ENCODE measurements at places on chromosomes 1 and 21.

DNA sequence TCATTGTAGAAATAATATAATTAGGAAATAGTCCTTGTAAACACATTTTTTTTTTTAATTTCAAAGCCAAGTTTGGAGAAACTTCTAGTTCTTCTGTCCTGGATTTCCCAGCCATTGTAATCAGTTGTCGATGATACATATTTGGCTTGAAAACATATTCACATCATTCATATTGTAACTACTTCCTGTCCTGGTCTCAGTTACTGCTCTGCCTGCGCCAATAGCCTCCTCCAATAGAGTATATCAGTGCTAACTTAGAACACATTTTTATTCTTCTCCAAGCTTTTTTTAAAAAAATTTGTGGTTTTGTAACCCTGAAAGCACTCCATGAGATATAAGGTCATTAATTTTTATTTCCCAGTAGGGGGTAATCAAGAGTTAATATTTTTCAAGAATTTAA lies 46.1 kb upstream of the FMO2 start:
- DNase-seq, result no peak

- DNase-seq, result no peak
Measured at GRCh38 chr1:15350151-15350550, 59.5 kb upstream of the EFHD2 start.

DNA sequence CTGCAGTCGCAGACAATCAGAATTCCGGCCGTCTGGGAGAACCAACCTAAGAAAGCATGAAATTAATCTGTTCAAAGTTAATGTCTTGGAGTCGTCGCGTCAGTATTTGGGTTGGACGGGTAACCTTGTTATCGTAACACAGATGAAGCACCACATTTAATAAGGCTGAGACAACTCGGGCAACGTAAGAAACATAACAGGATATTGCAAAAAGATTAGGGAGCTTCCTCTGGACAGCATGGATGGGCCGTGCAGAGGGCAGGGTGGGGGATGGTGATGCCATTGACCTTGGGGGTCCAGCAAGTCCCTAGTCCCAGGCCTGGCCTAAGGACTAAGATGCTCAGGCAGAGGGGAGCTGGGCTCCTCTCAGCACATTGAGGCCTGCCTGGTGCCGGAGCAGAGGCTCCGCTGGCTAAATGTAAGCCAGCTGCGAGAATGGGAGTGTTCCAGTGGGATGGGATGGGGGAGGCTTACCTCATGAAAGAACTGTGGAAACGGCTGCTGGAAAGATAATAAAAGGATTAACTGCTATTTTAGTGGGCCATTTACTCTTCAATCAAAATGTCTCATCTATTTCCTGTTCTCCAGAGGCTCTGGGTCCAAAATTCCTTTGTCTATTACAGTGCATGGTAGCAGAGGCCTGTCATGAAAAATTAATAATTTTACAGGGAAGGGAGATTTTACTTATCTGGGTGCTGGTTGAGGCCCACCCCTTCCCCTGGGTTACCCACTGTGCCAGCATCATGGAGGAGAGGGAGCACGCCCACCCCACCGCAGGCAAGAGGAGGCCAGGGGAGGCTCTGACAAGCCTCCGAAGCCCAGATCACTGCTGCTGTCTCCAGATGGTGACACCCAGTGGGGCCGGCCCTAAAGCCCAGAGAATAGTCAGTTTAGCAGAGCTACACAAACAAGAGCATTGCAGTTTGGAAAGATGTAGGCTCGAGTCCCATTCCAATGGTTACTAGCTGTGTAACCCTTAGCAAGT lies 131.6 kb downstream of the DMRTB1 start:
- no peak for DNase-seq

DNA sequence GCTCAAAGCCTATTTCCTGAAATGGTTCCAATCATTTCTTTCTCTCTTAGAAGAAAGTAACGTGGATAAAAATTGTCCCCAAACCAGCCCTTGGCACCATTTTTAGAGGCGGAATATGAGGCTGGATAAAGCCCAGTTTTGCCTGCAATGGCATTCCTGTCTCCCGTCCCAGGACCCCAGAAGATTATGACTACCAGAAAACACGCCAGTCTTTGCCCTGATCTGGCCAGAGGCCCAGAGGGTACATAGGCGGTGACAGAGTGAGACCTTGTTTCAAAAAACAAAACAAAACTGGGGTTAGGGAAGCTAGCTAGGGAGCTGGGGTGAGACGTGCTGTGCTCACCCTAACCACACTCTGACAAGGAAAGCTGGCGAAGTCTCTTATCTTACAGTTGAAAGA lies at the start of gene AADACL4:
TSS of gene AADACL4 (plus strand) at position 301 of the 400 bp plus-strand sequence. CDS start 462 bp downstream, outside the sequence.
- no peak for DNase-seq

DNA sequence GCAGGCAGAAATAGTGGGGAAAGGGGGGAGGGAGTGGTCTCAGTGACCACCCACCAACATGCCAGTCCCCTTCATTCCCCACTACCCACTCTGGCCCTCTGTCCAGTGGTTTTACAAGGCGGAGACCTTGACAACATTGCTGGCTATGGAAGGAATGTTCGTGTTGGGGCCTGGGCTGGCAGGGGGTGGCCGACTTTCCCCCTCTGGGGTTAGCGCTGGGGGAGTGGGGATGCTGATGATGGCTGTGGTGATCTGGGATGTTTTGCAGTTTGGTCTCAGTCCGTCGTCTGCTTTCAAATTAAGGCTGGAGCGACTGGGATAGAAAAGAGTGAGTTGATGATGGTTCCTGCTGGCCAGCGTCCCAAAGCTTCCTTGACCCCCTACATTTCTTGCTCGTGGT lies 20.3 kb downstream of the DDX20 start:
- no peak for DNase-seq
